Retina (tissue), 1 donor: ENCODE measurements at places on chromosomes 7 and 10.
A peak's percentile ranks its signal among the peaks of the same experiment; 100 is the strongest.

DNA sequence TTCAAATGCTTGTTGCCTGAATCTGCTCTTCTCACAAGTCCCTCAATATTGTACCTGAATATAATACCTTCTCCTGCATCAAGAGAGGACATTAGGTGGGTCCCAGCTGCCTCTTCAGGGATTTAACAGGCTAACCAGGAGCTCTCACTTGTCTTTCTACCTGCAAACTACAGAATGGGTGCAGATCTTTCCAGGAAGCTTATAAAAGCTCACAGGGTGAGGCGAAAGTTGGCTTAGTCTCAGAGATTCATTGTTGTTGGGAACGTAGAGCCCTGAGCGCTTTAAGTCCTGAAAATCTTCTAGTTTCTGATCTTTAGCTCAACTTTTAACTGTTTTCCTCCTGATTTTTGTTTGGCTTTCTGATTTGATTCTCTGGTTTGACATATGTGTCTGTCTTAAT, 25.0 kb downstream of the PLAU start:
- DNase-seq = no peak

GRCh38 chr7:94127026-94127425, 122.9 kb upstream of the BET1 start:
- DNase-seq = no peak

- peak; percentile 33 for DNase-seq
Measured at GRCh38 chr10:71344993-71345480, 26.0 kb downstream of the SLC29A3 start.

DNA sequence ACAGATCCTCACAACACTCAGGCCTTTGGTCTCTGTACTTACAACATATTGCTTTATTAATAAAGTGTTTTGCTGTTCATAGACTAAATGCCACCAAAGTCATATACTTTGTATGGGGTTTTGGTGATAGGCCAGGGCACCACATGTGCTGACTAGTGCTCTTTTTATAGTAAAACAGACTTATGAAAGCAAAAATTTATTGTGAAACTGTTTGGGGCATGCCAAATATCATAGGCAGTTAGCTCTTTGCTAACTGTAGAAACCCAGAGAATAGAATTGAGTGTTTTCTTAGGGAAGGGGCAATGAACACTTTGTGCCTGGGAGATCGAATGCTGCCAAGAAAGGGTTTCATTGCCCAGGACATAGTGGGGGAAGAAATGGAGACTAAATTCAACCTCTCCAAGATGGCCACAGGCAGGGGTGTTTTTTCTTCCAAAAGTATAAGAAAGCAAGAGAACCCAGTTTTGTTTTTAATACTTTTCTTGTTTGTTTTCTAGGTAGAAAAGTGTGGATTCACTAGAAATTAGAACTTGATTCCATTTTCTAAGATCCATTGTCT, 142.7 kb downstream of the TRIL start:
- no peak for DNase-seq

GRCh38 chr7:20459419-20459818, 128.7 kb downstream of the ITGB8 start:
- no peak for DNase-seq

GRCh38 chr10:6406220-6407033, 173.6 kb downstream of the PRKCQ start:
- no peak for DNase-seq

DNA sequence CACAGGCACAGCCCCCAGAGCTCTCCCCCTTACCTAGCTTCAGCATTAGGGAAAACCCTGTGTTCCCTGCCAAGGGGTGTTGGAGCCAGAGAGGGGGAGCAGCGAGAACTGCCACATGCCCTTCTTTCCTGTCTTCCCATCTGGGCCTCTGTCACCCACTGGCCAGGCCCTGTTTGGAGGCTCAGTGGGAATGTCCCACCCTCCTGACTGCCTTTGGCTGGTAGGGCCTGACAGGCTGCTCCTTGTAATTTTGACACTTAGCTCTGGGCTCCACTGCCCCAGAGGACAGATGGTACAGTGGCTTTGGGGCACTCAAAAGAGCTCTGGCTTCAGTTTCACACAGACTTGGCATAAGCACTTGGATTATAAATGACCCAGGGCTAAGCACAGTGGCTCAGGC, 50.6 kb downstream of the GRID2IP start:
- no peak for DNase-seq

DNA sequence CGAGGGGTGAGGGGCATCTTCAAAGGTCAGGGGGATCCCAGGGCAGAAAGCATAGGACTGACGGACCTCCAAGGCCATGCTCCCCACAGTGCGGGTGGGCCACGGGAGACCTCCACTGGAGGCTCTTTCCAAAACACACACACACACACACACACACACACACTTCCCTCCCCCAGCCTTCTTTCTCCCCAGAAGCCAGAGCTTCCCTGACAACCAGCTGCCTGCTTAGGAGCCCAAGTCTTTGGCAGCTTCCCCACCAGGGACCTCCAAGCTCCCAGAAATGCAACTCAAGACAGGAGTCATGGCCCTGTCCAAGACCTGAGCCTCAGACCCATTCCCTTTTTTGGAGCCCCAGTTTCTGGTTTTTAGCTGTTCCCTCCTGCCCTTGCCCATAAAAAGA, 710 bp upstream of the C10orf105 start:
- DNase-seq = no peak

- DNase-seq = no peak
Measured at GRCh38 chr10:3538656-3539531, 246.1 kb downstream of the KLF6 start.

GRCh38 chr7:6438427-6438826, 9.3 kb downstream of the DAGLB start:
- no peak for DNase-seq

GRCh38 chr7:82677493-82677892, 233.9 kb upstream of the CACNA2D1 start:
- no peak for DNase-seq
